ENCODE measurements at places on chromosomes 1 and 21. TPM values are rescaled to one million over a fixed set of nuclear protein-coding genes. Genes with fewer than 3 reads are reported as not detected.

DNA sequence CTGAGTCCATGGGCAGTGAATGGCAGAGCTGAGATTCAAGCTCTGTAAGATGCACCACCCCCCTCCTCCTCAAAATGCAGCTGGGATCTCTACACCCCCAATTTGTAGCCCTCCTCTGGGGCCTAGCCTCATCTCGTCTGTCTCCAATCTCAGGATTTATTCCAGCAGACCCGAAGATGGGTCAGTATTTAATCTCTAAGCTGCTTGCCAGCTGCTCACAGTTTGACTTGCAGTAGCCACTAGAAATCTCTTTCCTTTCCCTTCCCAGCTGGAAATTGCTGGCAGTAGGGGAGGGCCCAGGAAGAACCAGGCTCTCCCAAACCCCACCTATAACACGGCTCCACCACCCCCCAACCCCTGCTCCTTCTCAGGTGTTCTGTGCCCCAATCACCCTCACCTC, 1.5 kb downstream of the LACTBL1 start:
- no peak for DNase-seq

GRCh38 chr1:99115231-99115630, 110.6 kb upstream of the PLPPR5 start:
- no peak for DNase-seq

- no peak for DNase-seq
These were observed 55.8 kb downstream of the SH3GLB1 start for GRCh38 chr1:86760199-86760598.

DNA sequence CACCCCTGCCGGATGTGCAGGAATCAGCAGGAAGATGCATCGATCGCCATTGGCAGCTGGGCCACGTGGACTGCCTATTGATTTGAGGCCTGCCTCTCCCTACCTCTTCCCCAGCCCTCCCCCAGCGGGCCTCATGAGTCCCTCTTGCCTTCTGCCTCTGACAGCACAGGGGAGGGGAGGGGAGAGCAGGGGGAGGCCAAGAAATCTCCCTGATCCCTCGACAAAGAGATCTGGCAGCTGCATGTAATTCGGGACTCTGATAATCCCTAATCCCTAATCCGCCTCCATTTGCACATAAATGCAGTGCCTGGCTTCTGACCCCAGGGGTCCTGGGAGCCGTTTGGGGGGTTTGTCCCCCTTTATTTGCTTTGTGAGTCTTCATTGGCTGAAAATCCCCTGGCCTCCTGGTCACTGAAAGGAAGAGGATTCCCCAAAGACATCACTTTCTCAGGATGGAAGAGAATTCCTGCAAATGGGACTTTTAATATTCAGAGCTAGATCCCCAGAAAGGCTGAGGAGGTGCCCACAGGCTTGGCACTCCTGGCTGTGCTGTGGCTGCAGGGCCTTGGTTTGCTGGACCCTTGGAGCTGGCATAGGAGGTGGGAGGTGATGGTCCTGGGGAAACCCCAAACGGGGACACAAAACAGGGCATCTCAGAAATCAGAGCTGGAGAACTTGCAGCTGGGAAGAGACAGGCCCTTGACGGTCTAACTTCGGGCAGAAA, 239.4 kb upstream of the POU3F1 start:
- DNase-seq = no peak

The ATAD3B gene
- total RNA-seq = 16.6 TPM

The FLG2 gene
- not detected for total RNA-seq
